ENCODE measurements at places on chromosomes 3 and 15.

DNA sequence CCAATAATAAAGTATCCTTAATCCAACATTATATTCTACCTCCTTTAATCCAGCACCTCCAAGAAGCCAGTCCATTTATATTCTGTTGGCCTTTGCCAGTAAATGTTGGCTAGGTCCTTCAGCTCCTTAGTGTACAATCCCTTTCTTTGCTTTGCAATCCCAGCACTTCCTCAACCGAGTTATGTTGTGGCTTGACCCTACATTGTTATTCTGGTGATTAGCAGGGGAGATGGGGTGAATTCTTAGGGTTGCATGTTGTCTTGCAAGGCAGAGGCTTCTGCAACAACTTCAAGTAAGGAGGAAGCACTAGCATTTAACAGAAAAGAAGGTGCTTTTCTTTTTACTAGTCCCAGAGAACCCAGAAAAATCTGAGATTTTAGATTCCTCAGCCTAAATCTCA lies 127.2 kb downstream of the CD47 start:
- no peak for DNase-seq

DNA sequence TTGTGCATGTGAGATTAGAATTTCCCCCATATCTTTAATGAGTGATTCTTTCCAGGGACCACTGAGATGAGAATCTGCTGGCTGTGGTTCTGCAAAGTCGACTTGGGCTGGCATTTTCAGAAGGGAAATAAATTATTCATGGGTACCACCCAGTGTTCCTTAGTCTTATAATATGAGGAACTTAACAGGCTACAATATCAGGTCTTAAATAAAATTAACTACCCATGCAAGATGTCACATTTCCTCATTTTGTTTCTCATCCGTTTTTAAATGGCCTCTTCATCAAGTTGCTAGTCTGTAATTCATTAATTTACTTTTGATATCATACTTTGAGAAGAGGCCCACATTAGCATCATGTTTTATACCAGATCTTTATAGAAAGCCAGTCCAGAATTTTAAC lies 58.3 kb upstream of the SKOR1 start:
- no peak for DNase-seq

GRCh38 chr3:2568156-2568555 lies 469.5 kb downstream of the CNTN4 start:
- DNase-seq, result no peak

DNA sequence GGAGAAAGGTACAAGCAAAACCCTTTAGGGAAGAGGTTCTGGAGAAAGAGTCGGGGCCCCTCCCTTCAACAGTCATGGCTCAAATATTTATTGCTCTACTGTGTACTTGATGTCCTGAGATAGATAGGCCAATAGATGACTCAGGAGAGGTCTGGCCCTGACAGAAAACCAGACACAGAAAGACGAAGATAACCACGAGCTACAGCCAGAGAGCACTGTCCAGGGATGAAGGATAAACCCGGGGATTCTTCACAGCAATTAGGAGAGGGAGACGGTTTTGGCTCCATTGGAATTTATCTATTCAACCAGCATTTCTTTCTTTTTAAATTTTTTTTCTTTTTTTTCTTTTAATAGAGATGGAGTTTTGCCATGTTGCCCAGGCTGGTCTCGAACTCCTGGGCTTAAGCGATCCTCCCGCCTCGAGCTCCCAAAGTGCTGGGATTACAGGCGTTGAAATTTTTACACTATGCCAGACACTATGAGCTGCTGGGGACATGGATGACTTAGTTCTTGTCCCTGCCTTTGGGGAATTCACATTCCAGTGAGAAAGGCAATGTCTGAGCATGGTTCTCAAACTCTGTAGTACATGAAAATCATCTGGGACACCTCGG lies 4.6 kb upstream of the CIDEC start:
- no peak for DNase-seq

DNA sequence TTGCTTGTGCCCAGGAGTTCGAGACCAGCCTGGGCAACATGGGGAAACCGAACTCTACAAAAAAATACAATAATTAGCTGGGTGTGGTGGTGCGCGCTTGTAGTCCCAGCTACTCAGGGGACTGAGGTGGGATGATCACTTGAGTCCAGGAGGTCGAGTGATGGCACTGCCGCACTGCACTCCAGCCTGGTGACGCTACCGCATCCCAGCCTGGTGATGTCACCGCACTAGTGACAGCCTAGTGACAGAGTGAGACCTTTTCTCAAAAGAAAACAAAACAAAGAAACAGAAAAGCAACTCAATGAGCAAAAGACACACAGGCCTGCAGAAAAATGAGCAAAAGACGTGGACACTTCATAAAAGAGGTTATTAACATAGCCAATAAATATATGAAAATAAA lies 19.9 kb upstream of the SYNM start:
- no peak for DNase-seq

DNA sequence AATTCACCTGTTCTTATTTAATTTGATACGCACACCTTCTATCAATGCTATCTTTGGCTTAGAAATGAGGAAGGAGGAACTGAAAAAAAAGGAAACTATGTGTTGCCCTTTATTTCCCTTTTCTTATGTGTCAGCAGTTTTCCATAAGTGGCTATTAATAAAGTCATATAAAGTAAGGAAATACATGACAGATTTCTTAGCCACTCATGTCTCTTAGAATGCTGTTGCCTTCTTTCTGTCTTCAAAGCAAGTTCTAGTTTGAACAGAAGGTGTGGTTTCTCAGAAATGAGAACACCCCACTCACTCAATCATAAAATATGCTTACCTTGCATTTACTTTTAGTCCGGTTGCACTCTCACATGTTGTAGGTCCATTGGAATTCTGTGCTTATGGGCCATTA lies 640.5 kb upstream of the GRM7 start:
- DNase-seq, result no peak

- DNase-seq, result no peak
Measured at GRCh38 chr3:193714523-193715137, 121.6 kb downstream of the OPA1 start.

GRCh38 chr3:179995406-179995805 lies 41.3 kb downstream of the PEX5L start:
- no peak for DNase-seq

- DNase-seq, result no peak
Measured at GRCh38 chr3:193347521-193348501, 30.7 kb downstream of the ATP13A5 start.

- DNase-seq, result no peak
Measured at GRCh38 chr3:107297597-107297996, 79.6 kb upstream of the CCDC54 start.

GRCh38 chr3:13700889-13701288 lies 152.0 kb downstream of the FBLN2 start:
- DNase-seq, result no peak

DNA sequence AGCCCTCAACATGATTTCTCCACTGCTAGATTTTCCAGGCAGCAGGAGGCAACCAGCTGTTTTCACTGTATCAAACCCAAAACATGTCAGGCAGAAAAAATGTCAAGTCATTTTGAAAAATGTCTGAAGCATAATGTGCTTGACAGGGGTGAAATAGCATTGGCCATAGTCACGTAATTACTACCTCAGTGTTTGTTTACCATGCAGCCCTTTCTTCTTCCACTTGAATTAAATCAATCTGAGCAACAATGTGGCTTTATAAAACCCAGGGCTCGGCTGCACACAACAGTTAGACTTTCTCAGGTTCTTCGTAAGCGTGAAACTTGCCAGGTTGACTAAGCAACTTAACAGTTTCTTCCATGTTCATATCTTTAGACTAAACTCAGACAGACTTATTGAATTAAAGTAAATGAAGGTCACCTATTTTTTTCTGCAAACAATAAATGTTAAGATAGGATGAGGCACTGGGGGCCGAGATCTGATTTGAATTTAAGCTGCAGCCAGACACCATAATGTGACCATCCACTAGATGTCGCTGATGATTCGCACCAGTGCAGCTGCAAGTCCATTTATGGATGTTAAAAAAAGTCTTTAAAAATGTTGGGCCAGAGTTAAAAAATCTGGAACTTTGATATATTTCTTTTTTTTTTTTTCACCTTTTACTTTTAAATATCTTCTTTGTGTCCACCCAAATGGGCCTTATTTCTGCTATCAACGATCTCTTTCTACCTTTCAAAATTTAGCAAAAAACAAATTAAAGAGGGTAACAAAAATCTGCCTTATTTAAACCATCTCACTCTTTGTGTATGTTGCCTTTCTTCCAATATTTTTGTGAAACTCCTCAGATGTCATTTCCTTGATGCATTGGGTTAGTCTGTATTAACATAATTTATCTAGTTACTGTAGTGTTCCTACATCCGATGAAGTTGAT lies 305.9 kb downstream of the CACNA2D3 start:
- no peak for DNase-seq

GRCh38 chr3:9861626-9862130 lies 17.9 kb upstream of the RPUSD3 start:
- no peak for DNase-seq

DNA sequence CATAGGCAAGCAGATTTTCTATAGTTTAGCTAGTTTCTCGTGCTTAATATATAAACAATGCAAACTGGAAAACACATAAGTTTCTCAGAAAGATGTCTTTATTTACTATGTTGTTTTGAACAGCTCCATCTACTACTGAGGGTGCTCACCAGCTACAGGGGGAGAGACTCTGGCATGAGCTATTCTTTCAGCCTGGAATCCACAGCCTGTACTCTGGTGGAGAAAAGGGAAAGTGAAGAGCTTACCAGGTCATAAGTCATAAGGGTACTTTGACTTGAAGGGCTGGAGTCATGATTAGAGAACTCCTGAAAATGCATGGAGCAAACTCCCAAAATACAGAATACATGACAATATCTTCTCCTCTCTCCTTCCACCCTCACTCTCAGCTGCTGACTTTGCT lies 4.4 kb upstream of the AVEN start:
- no peak for DNase-seq

DNA sequence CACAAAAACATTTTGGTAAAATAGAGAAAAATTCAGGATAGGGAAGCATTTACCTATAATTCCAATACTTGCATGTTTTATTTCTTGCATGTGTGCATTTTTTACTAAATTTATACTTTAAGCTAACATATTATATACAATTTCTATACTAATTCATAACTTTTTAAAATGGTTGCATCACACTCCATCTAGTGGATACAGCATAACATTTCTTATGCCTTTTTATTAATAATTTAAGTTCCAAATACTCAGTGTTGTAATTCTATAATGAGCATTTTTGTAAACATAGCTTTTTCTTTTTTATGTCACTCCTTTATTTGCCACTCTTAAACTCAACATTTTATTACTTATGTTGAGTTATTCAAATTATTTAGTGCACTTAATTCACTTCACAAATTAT lies 477.7 kb downstream of the ZBBX start:
- DNase-seq, result no peak

GRCh38 chr3:172402892-172403643 lies 45.2 kb downstream of the GHSR start:
- no peak for DNase-seq

DNA sequence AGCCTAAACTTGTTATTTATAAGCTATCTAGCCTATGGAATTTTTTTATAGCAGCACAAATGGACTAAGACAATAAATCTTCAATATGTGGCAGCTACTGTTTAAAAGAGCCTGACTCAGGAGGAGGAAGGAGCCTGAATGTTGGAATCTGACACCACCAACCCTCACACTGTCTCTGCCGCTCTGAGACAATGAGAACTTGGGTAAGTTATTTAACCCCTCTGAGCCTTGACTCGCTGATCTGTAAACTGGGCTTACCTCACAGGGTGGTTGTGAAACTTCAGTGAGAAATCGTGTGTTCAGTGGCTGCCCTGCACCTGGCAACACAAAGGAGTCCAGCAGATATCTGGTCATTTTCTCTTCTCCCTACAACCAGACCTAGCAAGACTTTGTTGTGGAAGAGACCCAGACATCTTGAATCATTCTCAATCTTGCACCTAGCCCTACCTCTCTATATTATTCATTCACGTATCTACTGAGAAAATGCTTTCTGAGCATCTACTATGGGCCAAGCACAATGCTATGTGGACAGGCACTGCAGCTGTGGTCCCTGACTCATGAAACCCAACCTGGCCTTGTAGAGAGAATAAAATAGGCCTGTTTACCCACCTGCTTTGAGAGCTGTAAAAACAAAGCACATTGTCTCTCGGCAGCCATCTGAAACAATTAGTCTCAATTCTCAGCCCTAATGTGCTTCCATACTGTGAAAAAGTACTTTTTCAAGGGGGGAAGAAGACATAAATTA lies 81.9 kb upstream of the SLC25A36 start:
- no peak for DNase-seq

- DNase-seq, result no peak
Measured at GRCh38 chr3:67580430-67581000, 73.9 kb downstream of the SUCLG2 start.

GRCh38 chr15:75790631-75791336 lies 52.5 kb upstream of the UBE2Q2 start:
- no peak for DNase-seq

GRCh38 chr3:167772992-167773391 lies 37.5 kb downstream of the SERPINI1 start:
- no peak for DNase-seq

- no peak for DNase-seq
Measured at GRCh38 chr15:71341811-71342550, 226.7 kb downstream of the THSD4 start.

DNA sequence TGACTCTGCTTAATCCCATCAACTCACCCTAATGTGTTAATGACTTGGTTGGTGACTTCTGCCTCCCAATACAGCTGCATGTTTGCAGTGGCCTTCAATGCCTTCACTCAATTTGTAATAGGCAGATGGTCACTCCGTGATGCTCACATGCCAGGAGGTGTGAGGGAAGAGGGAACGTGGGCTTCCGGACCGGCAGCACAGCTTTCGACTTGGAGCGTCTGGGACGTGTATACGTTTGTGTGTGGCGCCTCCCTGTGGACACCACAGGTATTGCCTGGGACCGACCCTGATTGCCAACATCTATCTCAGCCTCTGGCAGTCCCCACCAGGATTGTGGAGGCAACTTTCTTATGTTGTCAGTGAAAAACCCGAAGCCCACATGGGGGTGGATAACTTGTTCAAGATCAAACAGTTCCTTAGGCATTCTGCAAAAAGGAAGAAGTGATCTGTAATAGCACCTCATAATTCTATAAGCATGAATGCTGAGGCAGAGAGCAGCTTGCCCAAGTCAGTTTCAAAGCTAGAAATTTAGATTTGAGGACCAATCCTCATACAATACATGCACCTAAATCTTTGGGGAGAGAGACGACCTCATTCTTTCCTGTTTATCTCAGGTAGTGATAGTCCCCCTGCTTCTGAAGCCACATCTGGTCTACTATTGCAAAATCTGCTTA lies 16.9 kb downstream of the MRPL46 start:
- DNase-seq, result peak; percentile 40

- no peak for DNase-seq
Measured at GRCh38 chr3:165383381-165383780, 187.2 kb upstream of the SLITRK3 start.

Data from stimulated activated CD4-positive, alpha-beta T cell treated with anti-CD3 and anti-CD28 coated beads, TNF-alpha, amount 100 ng/mL, for 4 hours (primary cell).